ENCODE measurements at places on chromosomes 12 and 14. TPM values are rescaled to one million over a fixed set of nuclear protein-coding genes. Genes with fewer than 3 reads are reported as not detected.

GRCh38 chr14:59419303-59419702 is 45.9 kb downstream of the GPR135 start:
- DNase-seq = peak; percentile 66

GRCh38 chr12:22299294-22299912 is 35.1 kb downstream of the ST8SIA1 start:
- no peak for DNase-seq

GRCh38 chr12:22828066-22828465 is 203.1 kb downstream of the ETNK1 start:
- DNase-seq = no peak

GRCh38 chr12:80709811-80710726 is 2.6 kb downstream of the MYF6 start:
- DNase-seq = no peak

The SAMD15 gene
- 8.0 TPM for polyA plus RNA-seq

GRCh38 chr12:70185301-70185700 is 57.9 kb upstream of the CNOT2 start:
- no peak for DNase-seq

- no peak for DNase-seq
Observed at GRCh38 chr12:13075118-13075480, 28.4 kb downstream of the GSG1 start.

All from renal pelvis (tissue), 12 donors.